ENCODE measurements at places on chromosomes 3 and 15.

- DNase-seq = no peak
Measured at GRCh38 chr15:77224352-77224751, 153.4 kb upstream of the TSPAN3 start.

DNA sequence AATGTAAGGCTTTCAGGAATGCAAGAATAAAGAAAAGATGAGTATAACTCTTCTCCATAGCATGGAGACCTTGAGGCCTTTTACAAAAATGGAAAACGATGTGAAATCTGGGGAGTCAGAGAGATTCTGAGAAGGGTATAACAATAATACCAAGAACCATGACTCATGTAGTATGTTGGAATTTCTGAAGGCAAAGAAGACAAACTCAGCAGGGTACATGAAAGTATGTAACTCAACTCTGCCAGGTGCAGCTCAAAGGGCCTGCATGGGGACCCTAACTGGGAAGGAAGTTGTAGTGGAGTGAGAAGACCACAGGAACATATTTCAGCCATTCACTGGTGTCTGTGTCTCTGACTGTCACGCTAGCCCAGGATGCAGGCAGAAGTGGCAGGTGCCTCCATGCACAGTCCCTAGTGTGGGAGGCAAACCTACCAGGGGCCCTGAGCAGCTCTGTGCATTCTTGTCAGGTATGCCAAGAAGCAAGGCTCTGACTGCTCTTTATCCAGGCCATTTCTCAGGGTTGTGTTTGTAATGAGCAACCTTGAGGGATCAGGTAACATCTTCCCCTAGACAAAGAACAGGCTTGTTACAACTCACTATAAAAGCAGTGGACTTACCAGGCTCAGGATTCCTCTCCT is 57.2 kb downstream of the GPR156 start:
- no peak for DNase-seq

- peak; percentile 8 for DNase-seq
Measured at GRCh38 chr15:55742498-55742926, 440 bp downstream of the PRTG start.

GRCh38 chr3:48412375-48413001 is 17.4 kb downstream of the PLXNB1 start:
- no peak for DNase-seq

DNA sequence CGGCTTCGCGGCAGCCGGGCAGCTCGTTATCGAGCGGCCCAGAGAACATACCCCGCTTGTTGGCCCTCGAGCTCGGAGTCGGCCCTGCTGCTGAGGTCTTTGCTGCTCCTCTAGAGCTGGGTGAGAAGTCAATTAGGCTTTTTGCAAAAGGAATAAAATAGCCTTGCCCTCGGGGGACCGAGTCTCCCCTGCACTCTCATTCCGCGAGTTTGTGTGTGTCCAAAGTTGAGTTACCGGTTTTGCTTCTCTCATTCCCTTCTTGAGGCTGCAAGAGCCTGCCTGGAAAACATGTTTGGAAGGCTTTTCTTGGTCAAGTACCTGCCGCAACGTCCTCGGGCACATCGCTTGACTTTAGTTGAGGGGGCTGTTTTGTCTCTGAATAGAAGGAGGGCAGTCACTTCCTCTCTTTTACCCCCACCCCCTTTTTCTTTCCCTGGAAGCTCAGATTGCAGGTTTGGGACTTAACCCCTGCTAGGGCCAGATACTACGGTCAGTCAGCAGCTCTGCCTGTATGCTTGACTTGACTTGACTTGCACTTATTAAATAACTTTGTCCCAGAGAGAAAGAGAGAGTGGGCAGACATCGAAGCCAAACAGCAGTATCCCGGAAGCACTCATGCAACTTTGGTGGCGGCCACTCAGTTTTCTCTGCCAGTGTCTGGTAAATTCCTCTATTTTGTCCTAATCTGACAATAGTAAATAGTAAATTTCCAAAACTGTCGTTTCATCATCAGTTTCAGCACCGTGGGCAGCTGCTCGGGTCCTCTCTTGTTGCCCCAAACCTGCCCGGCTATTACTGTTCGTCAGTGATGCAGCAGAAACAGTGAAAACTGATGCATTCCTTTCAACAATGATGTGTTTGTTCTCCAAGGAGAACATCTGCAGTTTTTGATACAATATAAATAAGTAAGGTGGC is 609 bp downstream of the RNF13 start:
- DNase-seq = no peak

GRCh38 chr3:72427624-72428023 is 420.6 kb downstream of the SHQ1 start:
- no peak for DNase-seq

GRCh38 chr3:142501004-142501926 is 53.4 kb upstream of the XRN1 start:
- DNase-seq = peak; percentile 33

GRCh38 chr3:43388175-43388574 is 101.8 kb downstream of the SNRK start:
- no peak for DNase-seq

- DNase-seq = no peak
Measured at GRCh38 chr15:64619880-64620839, 155.2 kb downstream of the RBPMS2 start.

DNA sequence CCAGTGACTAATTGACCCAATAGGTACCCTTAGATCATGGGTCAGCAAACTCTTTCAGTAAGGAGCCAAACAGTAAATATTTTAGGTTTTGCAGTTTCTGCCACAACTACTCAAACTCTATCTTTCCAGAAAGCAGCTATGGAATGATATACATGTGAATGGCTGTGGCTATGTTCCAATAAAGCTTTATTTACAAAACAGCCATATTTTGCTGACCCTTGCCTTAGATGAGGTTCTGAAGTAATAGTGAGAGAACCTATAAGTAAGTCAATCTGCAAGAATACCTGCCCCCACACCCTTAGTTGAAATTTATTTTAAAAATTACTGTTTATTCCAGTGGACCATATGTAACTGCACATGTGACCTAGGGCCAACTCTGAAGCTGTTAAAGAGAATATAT is 134.0 kb downstream of the CMSS1 start:
- no peak for DNase-seq

DNA sequence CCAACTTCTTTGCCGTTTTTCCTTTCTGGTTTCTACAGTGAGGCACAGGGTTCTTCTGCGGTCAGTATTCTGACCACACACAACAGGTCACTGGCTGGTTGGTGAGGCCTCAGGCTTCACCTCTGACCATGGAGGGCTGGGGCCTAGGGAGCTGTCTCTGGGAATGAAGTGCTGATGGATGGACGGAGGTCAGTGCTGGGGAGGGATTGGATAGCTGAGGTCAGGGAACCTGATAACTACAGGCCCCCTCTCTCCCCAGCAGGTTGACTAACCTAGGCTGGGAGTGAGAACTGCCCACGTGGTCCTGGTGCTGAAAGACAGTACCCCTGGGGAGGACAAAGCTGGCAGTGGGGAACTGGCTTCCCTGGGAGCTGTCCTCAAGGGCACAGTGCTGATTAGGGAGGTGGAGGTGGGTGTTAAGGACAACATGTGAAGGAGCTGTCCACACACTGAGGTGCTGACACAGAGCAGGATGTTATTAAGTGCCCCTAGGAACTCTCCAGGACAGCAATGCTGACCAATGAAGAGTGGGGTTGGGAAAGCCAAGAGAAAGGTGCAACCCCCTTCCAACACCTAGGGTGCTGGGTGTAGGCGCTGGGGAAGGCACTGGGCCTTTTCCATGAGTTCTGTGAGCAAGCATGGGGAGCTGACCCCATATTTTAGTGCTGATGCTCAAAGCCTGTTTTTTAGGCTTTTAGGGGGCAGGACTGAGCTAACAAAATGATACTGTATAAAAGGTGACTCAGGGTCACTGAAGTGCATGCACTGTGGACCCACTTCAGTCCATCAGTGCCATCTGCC is 45.2 kb downstream of the ATP2B2 start:
- DNase-seq = peak; percentile 27

DNA sequence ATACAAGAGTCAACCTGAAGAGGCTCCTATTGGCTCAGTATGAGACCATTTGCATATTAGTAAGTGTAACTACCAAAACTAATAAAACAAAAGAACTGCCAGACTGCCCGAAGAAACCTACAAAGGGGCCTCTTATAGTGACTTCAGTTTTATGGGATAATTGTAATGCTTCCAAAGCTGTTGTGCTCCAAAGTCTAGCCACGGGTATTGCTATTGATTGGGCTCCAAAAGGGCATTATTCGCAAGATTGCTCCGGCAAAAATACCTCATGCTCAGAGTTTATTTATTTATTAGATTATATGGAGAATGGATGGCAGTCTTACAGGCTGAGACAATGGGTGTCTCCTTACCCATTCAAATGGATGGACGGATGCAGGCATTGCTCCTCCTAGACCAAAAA is 11.4 kb downstream of the RPL22L1 start:
- no peak for DNase-seq

DNA sequence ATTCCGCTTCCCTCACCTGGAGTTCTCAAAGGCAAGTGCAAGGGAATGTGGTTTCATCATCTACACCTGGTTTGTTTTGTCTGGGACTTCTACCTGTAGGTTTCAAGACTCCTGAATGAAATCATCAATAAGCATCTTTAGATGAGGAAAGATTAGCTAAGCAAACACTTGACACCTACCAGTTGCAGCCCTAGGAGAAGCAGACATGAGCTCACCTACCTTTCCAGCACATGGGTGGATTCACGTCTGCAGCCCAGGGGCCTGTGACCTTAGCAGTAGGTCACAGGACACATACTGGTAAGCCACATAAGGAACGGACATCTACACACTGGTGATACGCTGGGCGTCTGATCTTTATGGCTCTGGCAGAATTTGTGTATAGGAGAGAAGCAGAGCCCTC is 26.7 kb downstream of the SLCO2A1 start:
- no peak for DNase-seq

DNA sequence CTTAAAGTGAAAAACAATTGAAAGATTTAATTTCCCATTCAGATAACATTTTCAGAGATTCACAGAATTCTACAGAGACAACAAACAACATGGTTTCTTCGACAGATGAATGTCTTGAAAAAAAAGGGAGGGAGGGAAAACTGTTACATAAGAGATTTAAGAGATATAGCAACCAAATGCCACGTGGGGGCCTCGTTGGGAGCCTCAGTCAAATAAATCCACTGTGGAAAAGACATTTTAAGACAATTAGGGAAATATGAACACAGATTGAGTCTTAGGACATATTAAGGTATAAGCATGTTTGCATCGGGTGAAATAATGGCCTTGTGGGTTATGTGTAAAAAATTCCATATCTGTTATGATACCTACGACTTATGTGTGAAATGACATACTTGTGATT is 5.0 kb upstream of the PRRT3 start:
- DNase-seq = no peak

GRCh38 chr15:52066842-52067544 is 45.6 kb downstream of the BCL2L10 start:
- no peak for DNase-seq

DNA sequence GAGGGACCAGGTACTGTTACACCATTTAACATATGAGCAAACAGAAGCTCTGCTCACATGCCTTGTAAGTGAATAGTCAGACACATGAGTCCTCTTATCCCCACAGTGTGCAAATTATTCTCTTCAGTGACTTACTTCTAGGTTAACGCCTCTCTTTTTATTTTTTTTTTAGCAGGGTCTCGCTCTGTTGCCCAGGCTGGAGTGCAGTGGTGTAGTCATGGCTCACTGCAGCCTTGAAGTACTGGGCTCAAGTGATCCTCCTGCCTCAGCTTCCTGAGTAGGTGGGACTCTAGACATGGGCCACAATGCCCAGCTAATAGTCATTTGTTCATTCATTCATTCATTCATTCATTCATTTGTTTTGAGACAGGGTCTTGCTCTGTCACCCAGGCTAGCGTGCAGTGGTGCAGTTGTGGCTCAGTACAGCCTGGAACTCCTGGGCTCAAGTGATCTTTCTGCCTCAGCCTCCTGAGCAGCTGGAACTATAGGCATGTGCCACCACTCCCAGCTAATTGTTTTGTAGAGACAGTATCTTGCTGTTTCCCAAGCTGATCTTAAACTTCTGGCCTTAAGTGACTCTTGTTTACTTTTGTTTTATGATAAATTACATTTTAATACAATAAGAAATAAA is 94.7 kb downstream of the LRRC28 start:
- no peak for DNase-seq

GRCh38 chr15:52128568-52128967 is 16.0 kb upstream of the BCL2L10 start:
- no peak for DNase-seq

- no peak for DNase-seq
Measured at GRCh38 chr3:171363202-171363601, 97.0 kb downstream of the TNIK start.

- no peak for DNase-seq
Measured at GRCh38 chr3:171455603-171456550, 4.3 kb downstream of the TNIK start.

GRCh38 chr3:185460719-185461350 is 38.0 kb downstream of the TMEM41A start:
- no peak for DNase-seq

- no peak for DNase-seq
Measured at GRCh38 chr3:23921052-23921511, 4.2 kb downstream of the RPL15 start.

GRCh38 chr3:136954980-136955780 is 2.6 kb upstream of the IL20RB start:
- no peak for DNase-seq

DNA sequence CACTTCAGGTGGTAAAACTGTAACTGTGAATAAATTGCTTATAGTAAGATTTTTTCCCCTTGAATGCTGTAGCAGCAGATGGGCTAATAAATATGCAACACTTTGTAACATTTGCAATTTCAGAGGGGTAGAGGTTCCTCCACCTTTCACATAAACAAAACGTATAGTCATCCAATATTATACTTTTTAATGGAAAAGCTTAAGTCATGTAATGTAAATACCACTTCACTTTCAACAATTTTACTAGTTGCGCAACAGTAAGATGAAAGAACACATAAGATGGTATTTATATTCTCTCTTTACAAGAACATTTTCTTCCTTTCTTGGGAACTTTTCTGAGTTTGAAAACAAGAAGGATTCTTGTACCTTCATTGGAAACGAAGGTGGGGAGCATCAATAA is 56.6 kb upstream of the FAM3D start:
- DNase-seq = no peak

- no peak for DNase-seq
Measured at GRCh38 chr3:69665026-69665737, 74.1 kb upstream of the MITF start.

DNA sequence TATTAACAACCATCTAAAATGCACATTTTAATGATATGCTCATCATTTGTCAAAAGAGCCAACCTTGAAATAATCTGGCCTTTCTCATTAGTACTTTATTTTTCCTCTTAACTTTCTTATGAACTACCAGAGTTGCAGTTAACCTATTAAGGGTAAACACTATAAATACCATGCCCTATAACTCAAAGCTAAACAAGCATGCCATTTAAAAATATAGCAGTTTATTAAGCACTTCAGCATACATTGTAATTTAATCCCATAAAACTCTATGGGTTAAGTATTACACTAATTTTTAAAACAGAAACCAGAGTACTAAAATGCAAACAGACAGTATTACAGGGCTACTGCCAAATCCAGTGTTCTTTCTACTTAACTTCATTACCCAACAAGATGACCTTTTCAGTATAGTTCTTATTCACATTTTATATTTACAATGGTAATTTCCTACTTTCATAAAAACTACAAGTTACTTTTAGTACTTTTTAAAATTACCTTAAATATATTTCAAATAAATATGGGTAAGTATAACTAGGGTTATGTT is 11.8 kb downstream of the NPTN start:
- no peak for DNase-seq

Data from amniotic stem cell (primary cell).